ENCODE measurements at places on chromosomes 1 and 21.

DNA sequence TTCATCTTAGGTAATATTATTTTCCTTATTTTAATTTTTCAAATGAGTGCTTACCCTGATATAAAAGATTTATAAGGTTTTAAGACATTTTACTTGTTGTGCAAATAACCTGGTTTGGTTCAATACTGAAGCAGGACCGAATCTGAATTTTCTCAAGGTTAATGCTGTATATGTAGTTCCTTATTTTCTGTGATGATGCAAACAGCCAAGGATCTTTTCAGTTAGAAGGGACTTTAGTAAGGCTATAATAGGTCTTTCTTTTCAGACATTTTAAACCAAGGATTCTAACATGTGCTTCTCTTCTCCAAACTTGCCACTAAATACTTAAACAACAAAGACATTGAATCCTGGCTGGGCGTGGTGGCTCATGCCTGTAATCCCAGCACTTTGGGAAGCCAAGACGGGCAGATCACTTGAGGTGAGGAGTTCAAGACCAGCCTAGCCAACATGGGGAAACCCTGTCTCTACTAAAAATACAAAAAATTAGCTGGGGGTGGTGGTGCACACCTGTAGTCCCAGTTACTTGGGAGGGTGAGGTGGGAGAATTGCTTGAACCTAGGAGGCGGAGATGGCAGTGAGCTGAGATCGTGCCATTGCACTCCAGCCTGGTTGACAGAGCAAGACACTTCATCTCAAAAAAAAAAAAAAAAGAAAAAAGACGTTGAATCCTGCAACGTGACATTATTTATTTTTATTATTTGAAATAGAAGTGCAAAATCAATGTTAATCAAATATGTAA, 3.2 kb upstream of the ARPC5 start:
- no peak for DNase-seq

- DNase-seq = no peak
These were observed 9.5 kb upstream of the BCAR3 start for GRCh38 chr1:93690921-93691789.

DNA sequence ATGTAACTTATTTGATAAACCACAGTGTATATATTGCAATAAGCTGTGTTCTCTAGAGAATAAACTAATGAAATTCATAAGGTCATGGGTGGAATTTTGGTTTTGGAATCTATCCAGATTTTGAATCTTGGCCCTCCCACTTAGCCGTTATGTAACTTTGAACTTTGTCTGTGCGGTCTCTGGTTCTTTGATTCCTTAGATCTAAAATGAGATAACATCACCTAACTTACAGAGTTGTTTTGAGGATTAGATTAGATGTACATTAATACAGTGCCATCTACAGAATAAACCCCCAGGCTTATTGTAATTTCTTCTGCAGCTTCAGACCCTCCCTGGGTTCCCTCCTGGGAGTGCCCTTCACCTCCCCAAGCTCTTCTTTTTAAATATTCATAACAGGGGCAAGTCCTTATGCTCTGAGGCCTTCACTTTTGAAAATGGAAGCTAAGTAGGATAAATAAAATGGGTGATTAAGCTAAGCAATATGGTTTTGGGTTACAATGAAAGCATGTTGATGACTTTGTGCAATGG, 124.3 kb downstream of the ATG4C start:
- no peak for DNase-seq

GRCh38 chr1:167105271-167106118, 11.6 kb downstream of the STYXL2 start:
- no peak for DNase-seq

- DNase-seq = peak; percentile 85
These were observed 4.0 kb upstream of the LACTBL1 start for GRCh38 chr1:22976461-22977243.

DNA sequence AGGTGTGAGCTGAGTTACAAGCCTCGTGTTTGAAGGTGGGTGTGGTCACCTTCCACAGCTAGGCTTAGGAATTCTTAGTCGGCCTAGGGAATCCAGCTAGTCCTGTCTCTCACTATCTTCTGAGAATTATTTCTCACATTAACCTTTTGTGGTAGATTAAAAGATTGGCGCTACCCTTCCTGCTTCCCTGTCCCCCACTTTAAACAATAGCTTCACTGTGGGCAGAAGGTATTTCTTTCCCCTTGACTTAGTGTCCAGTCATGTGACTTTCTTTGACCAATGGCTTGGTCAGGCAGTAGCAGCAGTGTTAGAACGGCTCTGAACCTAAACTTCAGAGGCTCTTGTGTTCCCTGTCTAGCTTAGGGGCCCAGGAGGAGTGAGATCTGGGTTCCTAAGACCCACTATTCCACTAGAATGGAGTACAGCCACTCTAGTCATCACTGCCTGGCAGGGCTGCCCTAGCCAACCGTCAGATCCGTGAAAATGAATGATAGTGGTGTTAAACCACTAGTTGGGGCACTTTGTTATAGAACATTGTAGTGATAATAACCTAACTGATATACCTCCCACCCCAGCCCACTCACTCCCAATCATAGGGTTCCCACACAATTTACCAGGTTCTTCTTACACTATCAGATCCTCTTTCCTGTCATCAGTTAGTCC, 13.9 kb upstream of the C1orf141 start:
- DNase-seq = no peak
